CD4-positive, alpha-beta T cell (primary cell): ENCODE measurements at places on chromosomes 5 and 9. TPM values are rescaled to one million over a fixed set of nuclear protein-coding genes. Genes with fewer than 3 reads are reported as not detected.

DNA sequence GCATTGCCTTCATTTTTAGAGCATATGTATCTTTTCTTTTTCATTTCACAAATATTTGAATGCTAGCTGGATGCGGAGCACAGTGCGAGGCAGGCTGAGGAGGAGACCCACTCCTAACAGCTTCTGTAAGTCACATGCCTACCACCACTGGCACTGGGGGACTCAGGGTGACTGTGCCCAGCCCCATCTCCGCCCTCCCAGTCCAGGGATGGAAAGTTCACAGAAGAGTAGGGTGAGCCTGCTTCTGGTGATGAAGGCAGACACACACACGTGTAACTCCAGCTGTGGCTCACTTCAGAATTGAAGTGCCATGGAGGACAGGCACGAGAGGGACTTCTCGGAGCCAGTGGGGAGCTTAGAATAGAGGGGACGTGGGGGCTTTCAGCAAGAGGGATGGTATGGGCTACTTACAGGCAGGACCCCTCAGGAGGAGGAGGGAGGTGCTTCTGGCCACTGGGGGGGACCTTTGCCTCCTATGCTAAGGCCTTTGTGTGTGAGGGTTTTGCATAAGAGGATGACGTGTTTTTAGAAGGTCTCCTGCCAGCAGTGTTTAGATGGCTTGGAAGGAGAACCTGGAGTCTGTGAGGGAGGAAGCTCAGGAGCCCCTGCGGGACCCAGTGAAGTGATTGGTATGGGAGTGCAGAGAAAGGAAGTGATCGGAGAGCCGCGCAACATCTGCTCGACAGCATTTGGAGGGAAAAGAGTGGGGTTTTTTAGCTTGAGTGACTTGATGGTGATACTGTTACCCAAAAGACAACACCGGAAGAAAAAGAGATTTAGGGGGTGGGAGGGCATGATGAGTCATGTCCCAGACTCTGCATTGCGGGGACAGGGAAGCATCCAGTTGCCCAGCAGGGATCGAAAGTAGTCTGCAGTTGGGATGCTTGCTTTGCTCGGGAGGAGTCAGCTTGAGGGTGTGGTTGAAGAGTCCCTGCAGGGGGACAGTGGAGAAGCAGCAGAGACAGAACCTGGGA, 163.5 kb upstream of the OTULINL start:
- peaks cover 29% of the 10 kb centered on the region for H3K4me1 ChIP-seq
- H3K36me3 ChIP-seq: no peaks in the 10 kb centered on the region
- no peaks in the 10 kb centered on the region for H3K27me3 ChIP-seq
- no peak for DNase-seq

THG1L gene
- 4.6 TPM for total RNA-seq

- no peak for DNase-seq
- H3K36me3 ChIP-seq: no peaks in the 10 kb centered on the region
- H3K4me3 ChIP-seq: no peak overlapping the region
- no peaks in the 10 kb centered on the region for H3K27me3 ChIP-seq
- H3K4me1 ChIP-seq: no peaks in the 10 kb centered on the region
- no peak overlapping the region for H3K27ac ChIP-seq
These were observed 165.1 kb upstream of the SLC30A5 start for GRCh38 chr5:68928617-68929302.

SLC4A9 gene
- total RNA-seq: not detected

DNA sequence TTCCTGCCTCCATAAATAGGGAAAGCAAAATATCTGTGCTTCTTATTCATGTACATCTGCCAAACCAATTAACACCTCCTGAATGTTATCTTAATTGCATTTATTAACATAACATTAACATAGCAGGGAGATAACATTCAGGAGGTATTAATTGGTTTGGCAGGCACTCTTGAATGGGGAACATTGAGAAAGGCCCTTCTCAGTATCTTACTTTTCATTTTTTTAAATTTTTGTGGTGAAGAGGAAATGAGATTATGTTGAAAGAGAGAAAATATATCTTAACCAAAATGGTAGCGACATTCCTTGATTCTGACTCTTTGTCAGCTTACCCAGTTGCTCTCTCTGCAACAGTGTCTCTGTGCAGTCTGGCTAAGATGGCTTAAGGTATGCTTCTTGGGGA, 100.4 kb upstream of the TLE1 start:
- DNase-seq: no peak
- H3K36me3 ChIP-seq: no peaks in the 10 kb centered on the region
- H3K4me1 ChIP-seq: no peaks in the 10 kb centered on the region
- H3K4me3 ChIP-seq: no peak overlapping the region
- H3K27me3 ChIP-seq: no peaks in the 10 kb centered on the region
- H3K27ac ChIP-seq: no peak overlapping the region

DNA sequence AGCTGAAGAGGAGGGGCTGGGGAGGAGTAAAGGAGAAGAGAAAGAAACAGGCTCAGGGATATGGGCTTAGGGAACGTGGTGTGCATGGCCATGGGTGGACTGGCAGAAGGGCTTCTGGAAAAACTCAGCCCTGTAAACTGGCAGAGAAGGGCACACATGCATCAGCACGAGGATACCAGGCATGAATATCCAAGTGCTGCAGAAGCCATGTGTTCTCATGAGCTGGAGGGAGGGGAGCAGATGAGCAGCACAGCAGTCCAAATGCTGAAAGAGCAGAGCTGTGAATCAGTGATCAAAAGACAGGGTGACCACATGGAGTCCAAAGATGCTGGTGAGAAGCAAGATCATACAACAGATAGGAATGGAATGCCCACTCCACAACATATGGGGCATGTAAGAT, 72.3 kb downstream of the SEMA5A start:
- H3K27ac ChIP-seq: no peak overlapping the region
- H3K27me3 ChIP-seq: no peaks in the 10 kb centered on the region
- no peak overlapping the region for H3K4me3 ChIP-seq
- no peak for DNase-seq
- no peaks in the 10 kb centered on the region for H3K4me1 ChIP-seq

RARS1 gene
- total RNA-seq: 67.7 TPM

LPAR1 gene
- not detected for total RNA-seq

PRDM9 gene
- not detected for total RNA-seq

ANKRD31 gene
- 0.55 TPM for total RNA-seq

CAMK2A gene
- total RNA-seq: 0.05 TPM

DNA sequence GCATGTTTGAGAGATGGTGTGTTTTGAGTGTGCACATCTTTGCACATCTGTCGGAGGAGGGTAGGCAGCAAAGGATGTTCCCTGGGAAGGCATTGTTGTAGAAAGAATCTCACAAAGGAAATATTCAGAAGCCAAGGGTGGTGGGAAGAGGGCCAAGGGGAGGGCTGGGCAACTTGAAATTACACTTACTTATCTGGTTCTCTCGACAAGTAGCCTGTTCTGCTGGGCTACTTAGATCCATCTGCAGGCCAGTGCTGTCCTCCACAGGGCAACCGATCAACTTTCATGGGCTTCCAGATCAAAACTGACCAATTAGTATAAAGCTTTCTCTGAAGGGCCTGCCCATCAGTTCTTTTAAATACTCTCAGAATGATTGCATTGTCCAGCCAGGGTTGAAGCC, 495.2 kb downstream of the GADD45G start:
- H3K4me3 ChIP-seq: no peak overlapping the region
- no peak for DNase-seq
- no peaks in the 10 kb centered on the region for H3K36me3 ChIP-seq
- peaks cover 4% of the 10 kb centered on the region for H3K27me3 ChIP-seq

- H3K36me3 ChIP-seq: no peaks in the 10 kb centered on the region
- H3K4me3 ChIP-seq: no peak overlapping the region
- no peaks in the 10 kb centered on the region for H3K4me1 ChIP-seq
- no peak overlapping the region for H3K27ac ChIP-seq
These were observed 316.6 kb downstream of the AGTPBP1 start for GRCh38 chr9:85425153-85425611.

- no peak overlapping the region for H3K4me3 ChIP-seq
- H3K36me3 ChIP-seq: no peaks in the 10 kb centered on the region
- DNase-seq: no peak
- no peaks in the 10 kb centered on the region for H3K4me1 ChIP-seq
These were observed 165.8 kb upstream of the NR3C1 start for GRCh38 chr5:143569213-143569701.

GRCh38 chr5:78287833-78288232, 6.7 kb downstream of the AP3B1 start:
- peak; percentile 20 for DNase-seq
- peaks cover 5% of the 10 kb centered on the region for H3K36me3 ChIP-seq
- no peak overlapping the region for H3K4me3 ChIP-seq
- H3K4me1 ChIP-seq: peaks cover 6% of the 10 kb centered on the region
- H3K27ac ChIP-seq: no peak overlapping the region

GZMA gene
- total RNA-seq: 5.0 TPM

- H3K4me3 ChIP-seq: no peak overlapping the region
- no peaks in the 10 kb centered on the region for H3K27me3 ChIP-seq
- no peaks in the 10 kb centered on the region for H3K4me1 ChIP-seq
- H3K27ac ChIP-seq: no peak overlapping the region
These were observed 8.0 kb downstream of the PDLIM4 start for GRCh38 chr5:132265336-132266030.

DNA sequence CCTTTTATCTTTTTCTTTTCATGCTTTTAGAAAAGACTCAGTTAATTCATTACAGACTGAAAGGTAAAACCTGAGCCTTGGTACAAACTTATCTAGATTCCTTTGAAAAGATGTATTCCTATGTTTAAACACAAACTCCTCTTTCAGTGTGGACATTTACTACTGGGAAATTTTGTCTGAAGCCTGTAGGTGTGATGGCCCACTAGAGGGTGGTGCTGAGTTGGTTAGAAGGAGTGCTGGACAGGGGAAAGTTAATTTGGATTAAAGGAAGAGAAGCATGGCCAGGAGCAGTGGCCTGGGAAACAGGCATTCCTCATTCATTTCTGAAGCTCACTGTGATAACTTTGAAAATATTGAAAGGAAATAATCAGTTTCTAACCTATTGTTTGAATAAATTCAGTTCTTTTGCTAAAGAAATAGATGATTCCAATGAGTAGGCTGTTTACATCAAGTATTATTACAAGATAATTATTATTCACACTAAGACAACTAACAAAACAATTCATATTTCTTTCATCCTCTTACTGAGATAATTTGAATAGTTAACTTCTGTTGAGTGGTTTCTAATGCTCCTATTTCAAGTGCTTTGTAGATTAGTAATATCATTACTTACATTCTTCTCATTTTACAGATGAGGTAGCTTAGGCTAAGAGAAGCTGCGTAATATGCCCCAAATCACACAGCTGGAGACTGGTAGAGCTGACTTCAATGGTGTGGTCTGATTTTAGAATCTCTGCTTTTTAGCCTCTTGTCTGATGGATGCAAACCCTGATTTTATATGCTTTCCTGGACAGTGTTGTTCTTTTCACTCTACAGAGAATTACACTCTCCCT, 150.9 kb downstream of the ADGRV1 start:
- no peaks in the 10 kb centered on the region for H3K4me1 ChIP-seq
- no peak for DNase-seq
- H3K36me3 ChIP-seq: no peaks in the 10 kb centered on the region
- no peak overlapping the region for H3K4me3 ChIP-seq
- no peak overlapping the region for H3K27ac ChIP-seq

CYLC2 gene
- not detected for total RNA-seq

- H3K4me3 ChIP-seq: no peak overlapping the region
- H3K4me1 ChIP-seq: no peaks in the 10 kb centered on the region
- no peaks in the 10 kb centered on the region for H3K36me3 ChIP-seq
- H3K27ac ChIP-seq: no peak overlapping the region
These were observed 13.6 kb upstream of the CNTLN start for GRCh38 chr9:17121264-17121663.

ZFP2 gene
- 0.36 TPM for total RNA-seq

- no peak for DNase-seq
- no peak overlapping the region for H3K4me3 ChIP-seq
- no peak overlapping the region for H3K27ac ChIP-seq
- no peaks in the 10 kb centered on the region for H3K36me3 ChIP-seq
These were observed 165.6 kb downstream of the DCP2 start for GRCh38 chr5:113142186-113142585.

- no peak overlapping the region for H3K4me3 ChIP-seq
- no peak overlapping the region for H3K27ac ChIP-seq
- no peaks in the 10 kb centered on the region for H3K36me3 ChIP-seq
- H3K27me3 ChIP-seq: no peaks in the 10 kb centered on the region
These were observed 108.1 kb upstream of the FBXL7 start for GRCh38 chr5:15391704-15392397.

GRCh38 chr5:73859696-73860095, 233.7 kb downstream of the ARHGEF28 start:
- DNase-seq: peak; percentile 5
- H3K4me3 ChIP-seq: no peak overlapping the region
- no peaks in the 10 kb centered on the region for H3K4me1 ChIP-seq
- no peak overlapping the region for H3K27ac ChIP-seq
- H3K27me3 ChIP-seq: peaks cover 4% of the 10 kb centered on the region
- no peaks in the 10 kb centered on the region for H3K36me3 ChIP-seq

DNA sequence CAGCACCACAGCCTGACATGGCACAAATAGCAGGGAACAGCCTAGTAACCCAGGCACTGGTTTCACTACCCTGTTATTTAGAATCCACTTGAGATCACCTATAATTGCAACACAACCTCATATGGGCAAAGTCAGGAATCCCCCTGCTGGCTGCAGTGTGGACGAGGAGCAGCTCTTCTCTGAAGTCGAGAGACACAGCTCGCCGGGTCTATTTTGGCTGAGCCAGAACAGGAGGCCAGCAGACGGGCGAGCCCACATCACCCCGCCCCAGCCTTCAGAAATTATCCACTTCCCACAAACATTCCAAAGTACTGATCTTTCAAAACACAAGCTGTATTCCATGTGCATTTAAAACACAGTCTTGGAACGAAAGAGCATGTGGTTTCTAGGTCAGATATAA, 179.0 kb downstream of the ROR2 start:
- peaks cover 4% of the 10 kb centered on the region for H3K4me1 ChIP-seq
- H3K27ac ChIP-seq: no peak overlapping the region
- no peak for DNase-seq
- H3K4me3 ChIP-seq: no peak overlapping the region

- no peaks in the 10 kb centered on the region for H3K4me1 ChIP-seq
- no peak overlapping the region for H3K4me3 ChIP-seq
- no peaks in the 10 kb centered on the region for H3K36me3 ChIP-seq
These were observed 101.0 kb upstream of the SMC2 start for GRCh38 chr9:103992938-103993579.

DNA sequence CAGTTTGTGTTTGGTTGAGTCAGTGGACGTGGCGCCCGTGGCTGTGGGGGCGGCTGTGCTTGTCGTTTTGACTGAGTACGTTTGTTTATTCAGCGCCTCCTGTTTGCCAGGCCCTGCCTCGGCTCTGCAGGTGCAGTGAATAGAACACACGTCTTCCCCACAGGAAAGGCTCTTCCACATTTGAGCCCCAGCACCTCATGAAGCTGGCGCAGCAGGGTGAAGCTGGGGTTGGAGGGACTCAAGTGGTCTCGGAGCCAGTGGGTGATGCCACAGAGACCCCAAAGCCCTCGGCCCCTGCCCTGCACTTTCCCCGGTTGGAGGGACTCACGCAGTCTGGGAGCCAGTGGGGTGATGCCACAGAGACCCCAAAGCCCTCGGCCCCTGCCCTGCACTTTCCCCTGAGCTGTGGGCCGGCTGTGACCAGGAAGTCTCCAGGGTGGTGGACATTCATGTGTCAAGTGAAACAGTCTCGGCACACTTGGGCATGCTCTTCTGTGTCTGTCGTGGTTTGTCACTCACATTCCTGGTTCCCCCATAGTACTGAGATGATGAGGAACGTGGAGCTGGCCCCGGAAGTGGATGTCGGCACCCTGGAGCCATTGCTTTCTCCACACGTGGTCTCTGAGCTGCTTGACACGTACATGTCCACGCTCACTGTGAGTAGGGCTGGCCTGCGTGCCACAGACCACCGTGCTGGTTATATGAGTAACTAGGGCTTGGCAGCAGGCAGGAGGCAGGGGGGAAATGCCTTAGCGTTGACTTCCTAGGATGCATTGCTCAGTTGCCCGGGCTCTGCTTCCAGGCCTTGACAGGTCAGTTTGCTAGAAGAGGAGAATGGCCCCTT, 13.6 kb downstream of the EXOC3 start:
- H3K36me3 ChIP-seq: peaks cover 92% of the 10 kb centered on the region
- H3K4me3 ChIP-seq: no peak overlapping the region
- no peak for DNase-seq
- no peak overlapping the region for H3K27ac ChIP-seq
- H3K4me1 ChIP-seq: peaks cover 25% of the 10 kb centered on the region
